Muscle of leg (tissue), 16 donors: ENCODE measurements at places on chromosomes 16 and 17. TPM values are rescaled to one million over a fixed set of nuclear protein-coding genes. Genes with fewer than 3 reads are reported as not detected.

The DPEP2 gene
- total RNA-seq: 0.75 TPM

The CDH5 gene
- 50.9 TPM for total RNA-seq

The GCGR gene
- total RNA-seq: not detected

The DPEP1 gene
- 0.53 TPM for total RNA-seq

The SPOP gene
- total RNA-seq: 57.3 TPM

The ADAMTS18 gene
- 0.71 TPM for total RNA-seq

The CYB561 gene
- 5.2 TPM for total RNA-seq

DNA sequence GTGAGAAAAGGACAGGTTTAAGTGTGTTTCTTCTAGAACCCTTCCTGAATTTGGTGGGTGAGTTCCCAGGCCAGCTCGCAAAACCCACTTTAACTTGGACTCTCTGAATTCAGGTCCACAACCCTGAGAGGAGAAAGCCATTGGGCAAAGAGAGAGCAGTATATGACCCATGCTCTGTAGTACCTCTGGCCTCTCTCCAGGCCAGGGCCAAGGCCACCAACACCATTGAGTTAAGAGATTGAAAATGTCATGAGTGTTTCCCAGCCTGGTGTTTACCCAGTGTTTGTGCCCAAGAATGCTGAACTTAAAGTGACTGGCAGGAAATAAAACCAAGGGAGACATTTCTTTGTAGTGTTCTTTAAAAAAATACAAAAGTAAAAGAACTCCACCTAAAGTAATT lies 410.4 kb upstream of the CDH5 start:
- no peak overlapping the region for H3K27ac ChIP-seq
- H3K27me3 ChIP-seq: no peaks in the 10 kb centered on the region
- H3K36me3 ChIP-seq: no peaks in the 10 kb centered on the region

DNA sequence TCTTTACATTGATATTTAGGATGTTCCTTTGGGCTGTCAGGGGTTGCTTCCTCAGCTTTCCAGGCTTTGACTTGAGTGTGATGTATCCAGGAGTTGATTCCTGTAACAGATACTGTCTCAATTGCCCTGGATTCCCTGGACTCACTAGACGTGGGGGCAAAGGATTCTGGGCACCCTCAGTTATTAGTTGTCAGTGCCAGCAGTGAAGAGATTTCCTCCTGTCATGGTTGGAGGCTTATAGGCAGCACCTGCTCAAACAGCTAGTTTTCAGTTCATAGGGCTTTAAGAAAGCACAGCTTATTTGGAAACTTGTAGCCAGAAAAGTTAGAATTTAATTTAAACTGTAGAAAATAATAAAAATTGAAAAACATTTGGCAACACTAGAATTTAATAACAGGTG lies 9.5 kb upstream of the B4GALNT2 start:
- no peak overlapping the region for H3K27ac ChIP-seq
- no peak for DNase-seq
- H3K36me3 ChIP-seq: no peaks in the 10 kb centered on the region
- H3K4me3 ChIP-seq: no peak overlapping the region
- peaks cover 11% of the 10 kb centered on the region for H3K27me3 ChIP-seq

DNA sequence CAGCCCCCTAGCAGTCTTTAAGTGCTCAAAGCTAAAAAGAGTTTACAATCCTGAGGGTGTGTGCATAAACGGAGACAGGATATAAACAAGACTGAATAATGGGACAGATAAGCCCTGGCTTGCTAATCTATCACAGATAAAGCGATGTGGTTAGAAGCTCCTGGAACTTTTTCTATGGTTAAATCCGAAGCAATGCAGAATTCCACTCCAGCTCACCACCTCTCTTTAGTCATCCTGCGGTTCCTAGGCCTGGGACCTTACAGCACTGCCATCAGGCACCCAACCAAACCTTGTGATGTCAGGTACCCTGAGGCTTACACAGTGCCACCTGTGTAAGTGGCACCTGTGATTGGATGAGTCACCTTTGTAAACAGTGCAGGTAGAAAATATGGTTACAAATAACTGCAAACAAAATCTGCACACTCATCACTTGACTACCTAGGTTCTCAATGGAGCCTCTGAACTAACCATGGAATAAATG lies 31.5 kb upstream of the B4GALNT2 start:
- peaks cover 2% of the 10 kb centered on the region for H3K27me3 ChIP-seq
- H3K4me3 ChIP-seq: no peak overlapping the region
- no peak overlapping the region for H3K27ac ChIP-seq
- H3K4me1 ChIP-seq: no peaks in the 10 kb centered on the region

DNA sequence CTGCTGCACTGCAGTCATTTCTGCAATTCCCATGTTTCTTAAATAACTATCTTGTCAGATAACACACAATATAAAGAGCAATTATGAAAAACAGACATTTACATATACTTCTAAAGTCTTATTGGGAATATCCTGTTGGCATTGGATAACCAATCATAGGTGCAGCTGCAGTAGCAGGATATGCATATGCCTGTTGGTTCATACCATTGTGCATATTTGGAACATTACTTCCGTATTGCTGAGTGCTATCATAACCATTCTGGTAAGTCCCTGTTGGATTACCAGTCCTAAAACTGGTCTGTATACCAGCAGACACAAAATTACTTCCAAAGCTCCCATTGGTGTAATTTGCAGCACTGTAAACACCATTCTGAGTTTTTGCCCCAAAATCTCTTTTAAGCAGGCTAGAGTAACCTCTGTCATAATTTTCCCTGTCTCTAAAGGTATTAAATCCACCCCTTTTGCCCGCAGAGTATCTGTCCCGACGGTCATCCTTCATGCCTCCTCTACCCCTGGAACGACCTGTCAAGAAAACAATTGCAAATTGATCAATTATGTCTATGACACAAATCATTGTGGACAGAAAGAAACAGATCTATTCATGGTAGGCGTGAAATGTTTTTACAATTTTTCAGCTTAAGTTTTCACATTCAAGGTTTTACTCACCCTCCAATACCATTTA lies 3.1 kb upstream of the POLG2 start:
- no peak overlapping the region for H3K27ac ChIP-seq
- no peaks in the 10 kb centered on the region for H3K27me3 ChIP-seq
- H3K36me3 ChIP-seq: peaks cover 60% of the 10 kb centered on the region
- peaks cover 20% of the 10 kb centered on the region for H3K4me1 ChIP-seq

- H3K4me3 ChIP-seq: no peak overlapping the region
- no peaks in the 10 kb centered on the region for H3K36me3 ChIP-seq
- DNase-seq: no peak
- H3K27me3 ChIP-seq: no peaks in the 10 kb centered on the region
Measured at GRCh38 chr17:32529604-32530003, 42.8 kb downstream of the CDK5R1 start.

DNA sequence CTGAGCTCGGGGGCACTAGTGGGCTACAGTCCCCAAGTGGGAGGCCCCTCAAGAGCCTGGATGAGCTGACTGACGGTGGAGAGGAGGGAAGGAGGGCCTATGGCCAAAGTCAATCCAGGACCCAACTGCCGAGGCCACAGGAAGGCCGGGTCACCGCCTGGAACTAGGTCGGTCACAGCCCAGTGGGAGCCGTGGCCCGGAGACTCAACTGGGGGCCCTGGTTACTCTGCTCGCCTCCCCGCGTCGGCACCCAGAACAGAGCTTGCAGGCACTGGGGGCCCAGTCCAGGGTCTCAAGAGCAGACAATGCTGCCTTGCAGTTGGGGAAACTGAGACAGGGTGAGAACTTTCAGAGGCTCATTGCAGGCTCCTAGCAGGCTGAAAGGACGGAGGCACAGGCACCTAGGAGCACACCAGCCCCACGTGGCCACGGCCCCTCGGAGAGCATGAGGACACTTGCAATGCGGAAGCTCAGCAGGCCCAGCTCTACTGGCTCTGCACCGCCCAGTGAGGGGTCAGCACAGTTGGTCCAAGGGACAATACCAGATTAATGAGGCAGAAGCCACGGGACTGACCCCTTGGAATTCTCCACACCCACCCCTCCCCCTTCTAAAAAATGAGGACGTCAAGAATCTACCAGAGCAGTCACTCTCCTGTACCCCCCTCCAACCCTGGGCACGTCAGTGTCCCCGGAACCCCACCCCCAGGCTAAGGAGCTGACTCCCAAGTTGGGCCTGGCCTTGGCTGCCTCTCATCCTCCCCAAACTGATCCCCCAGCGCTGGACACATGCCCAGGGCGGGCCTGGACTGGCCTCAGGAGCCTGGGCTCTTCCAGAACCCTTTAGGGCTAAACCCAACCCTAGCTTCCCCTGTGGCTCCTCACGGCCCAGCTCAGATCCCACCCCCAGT lies 2.2 kb downstream of the HS3ST6 start:
- peaks cover 11% of the 10 kb centered on the region for H3K4me1 ChIP-seq
- peaks cover 78% of the 10 kb centered on the region for H3K27me3 ChIP-seq
- no peaks in the 10 kb centered on the region for H3K36me3 ChIP-seq
- H3K4me3 ChIP-seq: no peak overlapping the region

- no peaks in the 10 kb centered on the region for H3K27me3 ChIP-seq
- H3K4me3 ChIP-seq: no peak overlapping the region
- DNase-seq: no peak
- H3K27ac ChIP-seq: no peak overlapping the region
- peaks cover 10% of the 10 kb centered on the region for H3K4me1 ChIP-seq
- H3K36me3 ChIP-seq: no peaks in the 10 kb centered on the region
Measured at GRCh38 chr17:14019186-14019956, 49.9 kb upstream of the COX10 start.
